ENCODE measurements at places on chromosomes 1 and 21.

DNA sequence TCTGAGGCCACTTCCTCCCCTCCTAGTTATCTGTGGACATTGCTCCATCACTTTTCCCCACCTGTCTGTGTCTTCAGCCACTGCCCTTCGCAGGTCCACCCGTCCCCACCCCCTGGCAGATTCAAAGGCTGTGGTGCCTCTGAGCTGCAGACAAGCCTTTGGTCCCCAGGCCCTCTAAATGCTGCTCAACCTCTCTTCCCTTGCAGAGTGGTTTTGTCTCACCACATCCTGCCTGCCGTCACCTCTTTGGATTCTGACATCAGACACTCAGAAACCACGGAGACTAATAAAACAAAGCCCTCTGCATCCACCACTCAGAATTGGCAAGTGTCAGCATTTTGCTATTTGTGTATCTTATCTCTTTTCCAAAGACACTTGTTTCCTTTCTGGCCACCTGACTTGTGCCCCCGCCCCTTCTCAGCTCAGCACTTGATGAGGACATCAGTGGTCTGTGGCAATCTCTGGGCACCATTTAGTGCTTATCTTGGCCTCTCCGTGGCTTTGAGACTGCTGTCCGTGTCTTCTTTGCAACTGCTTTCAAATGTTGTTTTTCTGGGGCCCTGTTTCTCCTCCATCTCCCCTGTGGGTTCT, 7.7 kb downstream of the CNIH3 start:
- DNase-seq, result peak; percentile 93

DNA sequence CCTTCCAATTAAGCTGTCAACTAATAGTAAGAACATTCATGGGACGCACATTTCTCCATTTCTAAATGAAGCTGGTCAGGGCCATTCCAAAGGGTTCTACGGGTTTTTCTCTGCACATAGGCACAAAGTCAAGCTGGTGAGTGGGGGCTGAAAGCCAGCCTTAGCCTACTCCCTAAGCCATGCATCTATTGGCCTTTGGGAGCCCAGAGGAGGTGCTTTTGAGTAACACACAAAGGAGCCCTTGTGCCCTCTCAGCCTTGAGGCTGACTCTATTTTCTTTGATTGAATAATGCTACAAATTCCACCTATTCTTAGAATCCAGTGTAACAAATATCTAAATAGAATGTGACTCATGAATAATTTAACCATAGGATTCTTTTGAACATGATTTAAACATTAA, 73.6 kb downstream of the RGS13 start:
- peak; percentile 69 for DNase-seq

GRCh38 chr1:183273300-183273699, 87.2 kb downstream of the LAMC2 start:
- no peak for DNase-seq

DNA sequence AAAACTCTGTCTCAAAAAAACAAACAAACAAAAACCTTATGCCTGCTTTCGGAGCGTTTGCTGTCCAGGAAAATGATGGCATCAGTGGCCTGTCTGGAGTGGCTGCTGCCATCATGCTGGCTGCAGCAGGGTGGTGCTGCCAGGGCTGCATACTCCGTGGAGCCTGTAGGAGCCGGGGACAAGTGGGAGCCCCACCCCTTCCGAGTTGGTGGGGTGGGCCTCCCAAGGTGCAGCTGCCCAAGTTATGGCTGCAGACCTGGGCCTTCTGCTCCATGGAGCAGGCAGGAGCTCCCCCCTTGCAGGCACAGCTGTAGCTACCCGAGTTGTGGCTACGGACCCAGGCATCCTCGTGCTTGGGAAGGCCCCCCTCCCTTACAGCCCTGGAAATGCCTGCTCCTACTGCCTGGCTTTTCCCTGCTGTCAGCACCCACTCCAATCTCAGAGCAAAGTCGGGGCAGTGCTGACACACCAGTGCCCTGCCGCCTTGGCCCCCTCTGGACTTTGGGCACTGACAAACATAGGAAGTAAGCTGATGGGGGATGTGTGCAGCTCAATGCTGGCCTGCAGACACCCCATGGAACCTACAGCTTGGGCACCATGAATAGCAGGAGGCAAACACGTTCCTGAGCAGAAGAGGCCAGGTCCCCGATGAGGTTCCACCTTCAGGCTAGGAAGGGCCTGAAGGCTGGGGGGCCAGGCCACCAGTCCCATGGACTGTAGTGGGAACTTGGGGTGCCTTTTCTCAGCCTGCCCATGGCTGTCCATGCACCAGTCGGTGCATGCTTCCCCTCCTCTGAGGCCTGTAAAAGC, 60.4 kb downstream of the CC2D1B start:
- DNase-seq, result no peak

GRCh38 chr1:89721351-89721750, 88.4 kb downstream of the LRRC8C start:
- no peak for DNase-seq

DNA sequence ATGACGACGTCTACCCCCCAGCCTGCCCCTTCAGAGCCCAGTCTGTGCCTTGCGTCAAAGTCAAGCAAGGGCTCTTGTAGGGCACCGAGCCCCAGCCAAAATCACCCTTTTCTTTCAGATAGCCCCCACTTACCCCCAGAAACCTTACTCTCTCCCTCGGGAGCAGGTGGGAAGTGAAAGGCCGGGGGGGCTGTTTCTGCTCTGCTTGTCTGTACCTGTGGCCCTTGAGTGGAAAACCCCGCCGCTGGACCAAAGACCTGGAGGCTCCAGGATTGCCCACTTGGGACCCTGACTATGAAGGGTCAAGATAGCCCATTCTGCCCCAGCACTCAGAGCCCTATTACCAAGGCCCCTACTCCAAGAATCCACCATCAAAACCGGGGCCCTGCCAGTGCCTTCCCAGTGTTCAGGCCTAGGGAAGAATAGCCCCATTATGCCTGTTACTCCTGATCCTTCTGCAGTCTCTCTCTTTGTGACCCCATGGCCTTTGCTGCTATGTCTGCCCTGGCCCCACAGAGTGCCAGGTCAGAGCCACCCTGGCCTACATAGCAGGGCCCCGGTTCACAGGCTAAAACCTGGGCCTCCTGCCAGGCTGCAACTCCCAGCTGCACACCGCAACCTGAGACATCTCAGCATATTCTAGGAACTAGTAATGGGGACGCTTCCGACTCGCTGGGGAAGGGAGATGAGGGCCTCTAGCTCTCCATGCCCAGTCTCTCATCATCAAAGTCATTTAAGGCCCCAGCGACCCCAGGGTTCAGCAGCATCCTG, 22.2 kb upstream of the HPDL start:
- DNase-seq, result no peak
